HTR-8/SVneo (cell line): ENCODE measurements at places on chromosomes 4 and X.

DNA sequence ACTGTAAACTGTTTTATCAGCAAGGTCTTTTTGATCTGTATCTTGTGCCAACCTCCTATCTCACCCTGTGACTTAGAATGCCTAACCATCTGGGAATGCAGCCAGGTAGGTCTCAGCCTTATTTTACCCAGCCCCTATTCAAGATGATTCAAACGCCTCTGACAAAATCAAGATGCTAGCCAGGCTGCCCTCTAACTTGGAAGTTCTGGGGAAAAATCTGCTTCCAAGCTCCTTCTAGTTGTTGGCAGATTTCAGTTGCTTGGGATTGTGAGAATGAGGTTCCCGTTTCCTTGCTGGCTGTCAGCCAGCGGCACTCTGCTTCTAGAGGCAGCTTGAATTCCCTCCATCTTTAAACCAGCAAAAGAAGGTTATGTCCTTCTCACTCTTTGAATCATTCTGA lies 34.7 kb downstream of the LUZP4 start:
- DNase-seq: no peak

GRCh38 chrX:41600291-41600690 lies 88.5 kb upstream of the GPR34 start:
- DNase-seq: peak; percentile 22

- DNase-seq: peak; percentile 60
Measured at GRCh38 chr4:117400039-117400835, 314.9 kb upstream of the TRAM1L1 start.

GRCh38 chr4:105620640-105621323 lies 68.4 kb downstream of the ARHGEF38 start:
- peak; percentile 7 for DNase-seq

- DNase-seq: no peak
Measured at GRCh38 chrX:112844250-112844649, 3.6 kb upstream of the AMOT start.
